ENCODE measurements at places on chromosomes 16 and 17.

- DNase-seq = no peak
Measured at GRCh38 chr16:65069065-65069464, 52.8 kb downstream of the CDH11 start.

- DNase-seq = no peak
Measured at GRCh38 chr17:69639096-69639495, 224.6 kb downstream of the MAP2K6 start.

DNA sequence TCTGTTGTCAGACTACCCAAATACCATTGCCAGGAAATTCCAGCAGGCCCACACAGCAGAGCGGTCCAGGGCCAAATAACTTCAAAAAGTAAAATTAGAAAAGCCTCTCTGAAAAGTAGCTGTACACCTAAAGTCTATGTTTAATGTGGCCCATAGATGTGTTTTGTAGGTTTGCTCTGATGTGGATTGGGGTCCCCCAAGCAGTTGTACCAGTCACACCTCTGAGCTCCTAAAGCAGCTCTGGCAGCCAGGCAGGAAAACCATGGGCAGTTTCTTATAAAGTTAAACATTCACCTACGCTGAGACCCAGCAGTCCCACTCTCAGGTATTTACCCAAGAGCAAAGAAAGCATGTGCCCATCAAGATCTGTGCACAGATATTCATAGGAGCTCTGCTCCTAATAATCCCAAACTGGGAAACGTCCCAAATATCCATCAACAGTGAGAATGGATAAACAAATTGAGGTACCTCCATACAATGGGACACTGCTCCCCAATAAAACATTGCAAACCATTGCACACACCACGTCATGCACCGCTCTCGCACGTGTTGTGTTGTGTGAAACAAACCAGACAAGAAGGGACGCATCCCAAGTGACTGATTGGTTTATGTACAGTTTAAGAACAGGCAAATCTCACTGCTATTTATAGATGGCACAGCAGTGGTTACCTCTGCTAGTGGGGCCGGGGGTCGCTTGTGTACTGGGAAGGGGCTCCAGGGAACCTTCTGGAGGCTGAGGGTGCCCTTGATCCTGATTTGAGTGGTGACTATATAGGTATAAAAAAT lies 15.8 kb upstream of the PRM1 start:
- DNase-seq = no peak

DNA sequence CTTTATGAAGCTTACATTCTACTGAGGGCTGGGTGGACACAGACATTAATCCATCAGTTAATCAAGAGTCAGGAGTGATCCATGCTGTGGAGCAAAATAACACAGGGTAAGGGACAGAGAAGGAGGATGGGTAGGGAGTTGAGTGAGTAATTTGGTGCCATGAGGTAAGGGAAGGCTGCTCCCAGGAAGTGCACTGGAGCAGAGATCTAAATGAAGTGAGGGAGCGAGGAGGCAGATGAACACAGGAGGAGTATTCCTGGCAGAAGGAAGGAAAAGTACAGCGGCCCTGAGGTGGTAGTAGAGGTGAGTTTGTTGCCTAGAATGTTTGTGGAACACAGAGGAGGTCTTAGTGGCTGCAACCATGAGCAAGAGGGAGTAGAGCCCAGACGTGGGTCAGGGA lies 34.8 kb downstream of the ASIC2 start:
- DNase-seq = no peak

- no peak for DNase-seq
Measured at GRCh38 chr16:55331648-55332185, 7.7 kb downstream of the IRX6 start.

DNA sequence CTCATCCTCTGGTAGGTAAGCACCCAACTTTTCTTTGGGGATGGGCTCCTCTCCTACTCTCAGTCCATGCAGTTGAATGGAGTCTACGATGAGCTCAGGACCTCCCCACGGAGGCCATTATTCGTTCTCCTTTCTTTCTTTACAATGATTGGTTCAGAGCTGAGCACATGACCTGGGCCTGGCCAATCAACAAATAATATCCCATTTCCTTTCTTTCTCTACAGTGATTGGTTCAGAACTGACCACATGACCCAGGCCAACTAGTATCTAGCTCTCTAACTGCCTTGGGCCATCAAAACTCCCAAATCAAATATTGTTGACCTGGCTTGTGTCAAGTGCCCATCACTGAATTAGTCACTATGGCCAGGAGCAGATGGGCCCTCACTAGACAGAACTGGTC lies 129.2 kb downstream of the USP31 start:
- no peak for DNase-seq

GRCh38 chr17:14971054-14971453 lies 294.1 kb downstream of the PMP22 start:
- DNase-seq = no peak

DNA sequence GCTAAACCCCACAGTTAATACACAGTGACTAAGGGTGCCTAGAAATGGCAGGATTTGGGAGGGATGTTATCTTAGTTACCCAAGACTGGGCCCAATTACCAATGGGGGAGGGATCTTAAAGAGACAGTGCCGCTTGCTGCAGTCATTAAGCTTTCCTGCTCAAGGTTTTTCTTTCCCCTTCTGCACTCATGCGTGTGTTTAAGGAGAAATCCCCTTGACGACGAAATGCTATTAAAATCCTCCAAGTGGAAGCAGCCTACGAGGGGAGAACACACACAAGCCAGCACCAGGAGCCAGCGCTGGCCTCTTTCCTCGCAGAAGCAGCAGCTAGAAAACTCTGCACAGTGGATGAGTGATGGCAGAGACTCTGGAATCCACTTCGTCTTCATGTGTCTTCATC lies 22.0 kb downstream of the SALL1 start:
- DNase-seq = no peak
